NCI-H524 treated with DMSO at 0.1 percent for 48 hours (cell line): ENCODE measurements at places on chromosomes 7 and 10.

DNA sequence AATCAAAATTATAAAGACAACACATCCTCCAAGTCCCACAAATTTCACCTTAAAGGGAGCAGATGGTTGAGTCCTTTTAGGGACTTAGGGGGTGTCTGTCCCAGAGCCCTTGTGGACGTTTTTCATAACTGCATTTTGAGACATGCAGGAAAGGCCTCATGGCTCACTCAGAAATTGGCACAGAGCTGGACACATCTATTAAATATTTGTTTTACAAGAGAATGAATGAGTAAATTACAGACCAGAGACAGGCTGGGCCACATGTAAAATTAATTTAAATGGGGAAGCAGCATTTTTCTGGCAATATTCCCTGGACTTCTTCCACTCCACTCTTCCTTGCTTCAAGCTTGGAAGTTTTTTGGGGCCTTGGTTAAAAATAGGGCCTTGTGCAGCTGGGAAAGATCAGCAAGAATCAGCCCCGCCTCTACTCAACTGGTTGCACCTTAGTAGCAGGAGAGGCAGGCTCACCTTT lies 20.0 kb downstream of the LAMB1 start:
- DNase-seq: no peak

GRCh38 chr7:11642276-11642675 lies 189.7 kb downstream of the THSD7A start:
- DNase-seq: no peak

- no peak for DNase-seq
These were observed 129.3 kb downstream of the GFRA1 start for GRCh38 chr10:116143673-116144222.

GRCh38 chr10:11213137-11213536 lies 195.5 kb downstream of the CELF2 start:
- no peak for DNase-seq

GRCh38 chr7:141497391-141497790 lies 53.8 kb upstream of the AGK start:
- DNase-seq: no peak

GRCh38 chr10:79380125-79380945 lies 33.1 kb downstream of the PPIF start:
- DNase-seq: no peak

DNA sequence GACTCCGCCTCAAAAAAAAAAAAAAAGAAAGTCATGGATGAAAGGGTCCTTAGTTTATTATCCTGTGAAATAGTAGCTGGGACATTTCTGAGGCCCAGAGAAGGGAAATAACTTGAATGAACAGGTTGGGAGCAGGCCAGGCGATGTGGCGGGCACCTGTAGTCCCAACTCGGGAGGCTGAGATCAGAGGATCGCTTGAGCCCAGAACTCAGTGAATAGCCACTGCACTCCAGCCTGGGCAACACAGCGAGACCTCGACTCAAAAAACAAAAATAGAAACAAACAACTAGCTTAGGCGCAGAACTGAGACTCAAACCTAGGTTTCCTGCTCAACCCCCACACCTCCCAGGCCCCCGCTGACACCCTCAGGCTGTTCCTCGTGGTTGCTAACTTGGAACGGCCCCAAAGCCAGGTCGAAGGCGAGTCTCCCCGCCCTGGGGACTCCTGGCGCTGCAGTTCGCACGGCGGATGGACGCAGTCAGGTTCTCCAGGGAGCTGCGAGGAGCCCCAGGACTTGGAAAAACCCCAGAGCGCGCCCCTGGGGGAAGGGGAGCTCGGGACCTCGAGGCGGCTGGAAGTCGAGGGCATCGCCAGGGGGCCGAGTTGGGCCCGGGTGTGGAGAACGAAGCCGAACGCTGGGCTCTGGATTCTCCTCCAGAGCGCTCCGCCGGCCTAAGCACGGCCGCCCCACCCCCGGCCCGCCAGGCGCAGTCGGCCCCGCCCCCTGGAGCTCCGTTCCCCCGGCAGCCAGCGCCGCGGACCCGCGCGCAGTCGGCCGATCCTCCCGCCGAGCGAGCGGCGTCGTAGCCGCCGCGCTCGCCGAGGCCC lies at the start of gene STOX1:
TSS of gene STOX1 (plus strand) at position 768 of the 828 bp plus-strand sequence. CDS start 93 bp downstream, outside the sequence.
- DNase-seq: no peak

GRCh38 chr7:96663457-96663856 lies 46.2 kb downstream of the SEM1 start:
- no peak for DNase-seq

DNA sequence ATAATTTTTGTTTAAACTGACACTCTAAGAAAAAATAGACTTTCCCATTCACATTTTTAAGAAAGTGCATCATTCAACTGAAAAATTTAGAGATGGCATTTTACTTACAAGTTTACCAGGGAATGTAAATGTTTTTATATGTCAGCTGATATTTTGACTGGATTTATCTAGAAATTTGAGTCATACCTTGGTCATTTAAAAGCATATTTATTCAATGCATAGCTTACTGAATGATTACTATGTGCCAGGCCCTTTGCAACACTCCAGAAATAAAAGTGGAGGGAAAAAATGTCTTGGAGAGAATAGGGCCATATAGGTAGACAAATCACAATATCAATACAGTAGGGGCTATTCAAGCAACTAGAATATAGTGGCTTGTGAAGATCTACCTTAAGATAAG lies 98.4 kb upstream of the FAM3C start:
- DNase-seq: no peak

DNA sequence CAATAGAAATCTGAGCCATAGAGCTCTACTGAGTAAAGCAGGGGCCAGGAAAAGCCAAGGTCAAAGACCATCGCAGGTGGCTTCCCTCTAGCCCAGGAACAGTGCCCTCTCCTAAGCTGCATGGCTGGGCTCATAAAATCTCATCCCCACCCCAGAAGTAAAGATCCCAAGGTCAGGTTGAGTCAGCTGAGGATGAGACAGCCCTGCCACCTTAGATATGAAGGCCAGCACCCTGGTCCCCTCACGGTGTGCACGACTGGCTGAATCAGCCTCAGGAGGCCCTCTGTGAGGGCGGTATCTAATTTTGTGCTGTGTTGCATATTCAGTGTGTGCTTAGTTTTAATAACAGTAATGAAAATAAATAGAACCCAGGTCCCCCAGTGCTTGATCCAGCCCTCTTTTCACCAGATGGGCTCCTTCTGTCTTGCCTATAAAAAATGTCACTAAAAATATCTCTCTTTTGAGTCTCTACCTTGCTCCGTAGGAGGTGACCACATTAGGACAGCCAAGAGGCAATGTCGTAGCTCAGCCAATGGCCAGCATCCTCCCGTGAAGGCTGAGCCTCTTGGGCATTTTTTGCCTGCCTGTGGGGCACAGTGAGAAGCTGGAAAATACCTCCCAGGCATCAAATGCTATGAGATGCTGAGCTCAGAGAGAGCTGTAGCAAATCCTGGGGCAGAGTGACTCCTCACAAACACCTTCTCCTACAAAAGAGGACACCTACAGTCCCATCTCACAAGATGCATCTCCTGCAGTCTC lies 424.0 kb downstream of the PLXNA4 start:
- DNase-seq: no peak

DNA sequence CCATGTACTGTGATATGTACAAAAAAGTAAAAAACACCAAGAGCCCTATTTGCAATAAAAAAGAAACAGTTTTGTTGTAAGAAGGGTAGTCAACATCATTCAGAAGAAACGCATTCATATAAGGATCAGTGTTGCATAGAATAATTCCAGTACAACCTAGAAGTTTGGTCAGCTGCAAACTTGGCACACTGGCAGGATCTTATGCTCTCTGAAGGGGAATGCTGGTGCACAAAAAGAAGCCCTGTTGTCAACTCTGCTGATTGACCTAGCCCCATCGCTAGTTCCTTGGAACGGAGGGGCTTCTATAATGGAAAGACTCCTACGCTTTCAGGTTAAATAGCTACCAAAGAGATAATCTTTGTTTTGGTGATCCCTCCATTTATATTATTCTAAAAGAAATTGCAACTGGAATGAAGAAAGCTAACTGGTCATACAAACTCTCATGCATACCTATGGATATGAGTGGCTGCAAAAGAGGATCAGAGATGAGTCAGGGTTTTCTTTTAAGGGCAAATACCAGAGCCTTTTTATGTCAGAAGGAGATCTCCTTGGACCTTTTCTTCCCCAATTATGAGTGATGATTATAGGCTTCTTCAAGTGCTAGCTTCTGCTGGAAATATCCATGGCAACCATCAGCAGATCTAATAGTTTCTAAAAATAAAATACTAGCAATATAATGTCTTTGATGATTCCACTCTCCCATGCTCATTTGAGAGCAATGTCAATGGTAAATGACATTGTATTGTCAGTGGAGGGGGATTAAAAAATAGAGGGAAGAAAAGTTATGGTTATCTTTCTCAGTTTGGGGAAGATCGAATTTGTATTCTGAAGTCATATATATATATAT lies 312.4 kb upstream of the CACNA2D1 start:
- DNase-seq: no peak

- no peak for DNase-seq
These were observed 1.2 kb downstream of the GATA3 start for GRCh38 chr10:8055420-8056349.

- no peak for DNase-seq
These were observed 142.8 kb upstream of the EGR2 start for GRCh38 chr10:62958980-62959379.

DNA sequence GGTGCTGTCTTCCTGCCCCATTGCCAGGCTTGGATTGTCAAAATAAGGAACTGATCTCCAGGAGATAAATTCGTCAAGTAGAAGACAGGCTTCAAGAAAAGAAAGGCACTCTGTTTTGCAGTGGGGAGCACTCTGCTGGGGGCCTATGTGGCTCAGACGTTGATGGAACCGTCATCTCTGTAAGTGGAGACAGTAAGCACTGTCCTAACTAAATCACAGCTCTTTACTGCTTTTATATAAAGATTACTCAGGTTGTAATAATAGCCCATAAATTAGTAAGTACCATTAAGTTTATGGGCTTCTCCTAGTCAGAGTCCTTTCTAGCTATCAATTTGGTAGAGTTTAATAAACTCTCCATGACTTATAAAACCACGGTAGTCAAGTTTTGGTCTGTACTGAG lies 249.9 kb downstream of the FRMD4A start:
- no peak for DNase-seq

- no peak for DNase-seq
These were observed 370.2 kb downstream of the PPP1R3A start for GRCh38 chr7:113548561-113548960.

GRCh38 chr7:102181517-102181916 lies 105.2 kb upstream of the SH2B2 start:
- no peak for DNase-seq

- no peak for DNase-seq
These were observed 4.6 kb downstream of the SH2B2 start for GRCh38 chr7:102291056-102291915.

DNA sequence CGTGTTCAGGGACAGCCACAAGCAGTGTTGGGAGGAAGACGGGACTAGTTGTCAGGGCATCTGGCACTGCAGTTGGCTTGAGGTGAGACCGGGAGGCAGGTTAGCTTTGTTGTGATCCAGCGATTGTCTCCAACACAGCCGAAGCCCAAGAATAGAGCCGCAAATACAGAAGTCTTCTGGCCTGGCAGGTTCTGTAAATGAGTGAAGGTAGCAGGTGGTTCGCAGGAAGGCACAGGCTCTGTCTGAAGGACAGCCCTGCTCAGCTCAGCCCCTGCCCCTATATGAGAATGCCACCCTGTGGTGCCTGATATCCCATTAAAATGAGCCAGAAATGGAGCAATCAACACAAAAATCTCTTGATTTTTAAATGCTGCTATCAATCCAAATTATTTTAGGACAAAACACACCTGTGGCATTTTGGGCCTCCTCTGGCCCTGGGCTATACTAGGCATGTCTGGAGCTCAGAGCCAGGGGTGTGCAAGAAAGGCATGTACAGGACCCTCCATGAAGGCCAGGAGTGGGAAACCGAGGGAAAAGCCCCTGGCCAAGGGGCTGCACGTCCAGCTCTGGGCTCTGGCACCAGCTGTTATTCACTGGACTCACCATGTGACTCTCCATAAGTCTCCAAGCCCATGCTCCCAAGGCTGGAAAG lies 11.2 kb upstream of the C10orf71 start:
- no peak for DNase-seq

- DNase-seq: no peak
These were observed 88.8 kb downstream of the PTN start for GRCh38 chr7:137254766-137255165.

GRCh38 chr7:7554649-7555575 lies 11.8 kb upstream of the MIOS start:
- no peak for DNase-seq

GRCh38 chr7:115910541-115911164 lies 119.9 kb downstream of the TFEC start:
- DNase-seq: peak; percentile 8

- no peak for DNase-seq
These were observed 900 bp upstream of the MICALL2 start for GRCh38 chr7:1459920-1460820.

GRCh38 chr10:93437946-93438612 lies 44.1 kb downstream of the MYOF start:
- DNase-seq: no peak

DNA sequence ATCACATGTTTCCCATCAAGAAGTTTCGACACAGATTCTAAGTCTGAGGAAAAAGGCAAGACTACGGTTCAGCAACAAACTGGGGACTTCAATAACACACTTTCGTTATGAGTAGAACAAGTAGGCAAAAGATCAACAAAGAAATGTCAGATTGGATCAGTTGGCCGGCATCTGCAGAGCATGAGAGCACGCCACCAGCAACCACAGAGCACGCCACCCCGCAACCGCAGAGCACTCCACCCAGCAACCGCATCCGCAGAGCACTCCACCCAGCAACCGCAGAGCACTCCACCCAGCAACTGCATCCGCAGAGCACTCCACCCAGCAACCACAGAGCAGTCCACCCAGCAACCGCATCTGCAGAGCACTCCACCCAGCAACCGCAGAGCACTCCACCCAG lies 89.7 kb upstream of the FAM20C start:
- no peak for DNase-seq

- DNase-seq: no peak
These were observed 100.8 kb downstream of the LRRC18 start for GRCh38 chr10:48838834-48839233.

- DNase-seq: no peak
These were observed 29.0 kb downstream of the AGAP3 start for GRCh38 chr7:151115121-151115835.

GRCh38 chr10:116728526-116729096 lies 13.8 kb downstream of the HSPA12A start:
- DNase-seq: no peak

DNA sequence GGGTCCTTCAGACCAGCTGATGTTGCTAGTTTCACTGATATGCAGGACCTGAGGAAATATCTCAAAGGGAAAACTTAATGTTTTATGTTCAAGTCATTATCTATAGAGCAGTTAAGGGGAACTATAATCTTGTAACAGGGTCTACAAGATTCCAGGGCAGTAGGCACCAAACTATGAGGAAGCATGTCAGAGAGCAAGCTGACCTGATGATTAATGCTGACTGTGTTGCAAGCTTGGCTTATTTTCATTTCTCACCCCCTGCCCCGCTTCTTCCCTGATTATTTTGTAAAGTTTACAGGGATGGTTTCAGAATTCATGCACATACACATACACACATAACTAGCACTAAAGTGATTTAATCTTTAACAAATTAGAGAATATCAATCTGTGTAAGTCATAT lies 84.3 kb upstream of the CACNA2D1 start:
- no peak for DNase-seq

- DNase-seq: no peak
These were observed 134.2 kb upstream of the AKR1E2 start for GRCh38 chr10:4691776-4692175.
